ENCODE measurements at places on chromosomes 7 and 10.

- DNase-seq: no peak
Measured at GRCh38 chr10:128084364-128084763, 41.9 kb downstream of the MKI67 start.

GRCh38 chr10:124090601-124091209, 2.7 kb downstream of the CHST15 start:
- DNase-seq: no peak

- no peak for DNase-seq
Measured at GRCh38 chr7:96832092-96832662, 122.5 kb upstream of the SEM1 start.

- no peak for DNase-seq
Measured at GRCh38 chr10:53153831-53154230, 381.2 kb upstream of the MBL2 start.

GRCh38 chr10:23694921-23695824, 256.3 kb downstream of the OTUD1 start:
- no peak for DNase-seq

- DNase-seq: no peak
Measured at GRCh38 chr7:40757109-40757508, 622.3 kb downstream of the SUGCT start.

GRCh38 chr10:3911713-3912442, 126.9 kb upstream of the KLF6 start:
- no peak for DNase-seq

- DNase-seq: no peak
Measured at GRCh38 chr10:33681595-33681994, 347.1 kb upstream of the NRP1 start.

GRCh38 chr7:18570890-18571478, 75.4 kb downstream of the HDAC9 start:
- DNase-seq: no peak

DNA sequence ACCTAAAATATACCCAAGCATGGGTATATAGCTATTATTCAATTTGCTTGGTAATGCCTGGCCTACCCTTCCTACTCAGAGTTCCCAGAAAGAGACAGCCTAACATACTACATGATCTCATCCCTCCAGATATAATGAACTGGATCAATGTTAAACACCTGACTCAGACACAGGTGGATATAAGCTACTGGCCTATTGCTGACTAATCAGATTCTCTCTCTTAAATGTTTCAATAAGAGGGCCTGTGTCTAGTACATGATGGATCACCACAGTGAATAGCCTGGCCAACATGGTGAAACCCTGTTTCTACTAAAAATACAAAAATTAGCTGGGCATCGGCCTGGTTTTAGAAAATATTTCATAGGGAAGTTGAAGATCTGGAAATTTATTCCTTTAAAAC, 54.1 kb downstream of the COPG2 start:
- no peak for DNase-seq

DNA sequence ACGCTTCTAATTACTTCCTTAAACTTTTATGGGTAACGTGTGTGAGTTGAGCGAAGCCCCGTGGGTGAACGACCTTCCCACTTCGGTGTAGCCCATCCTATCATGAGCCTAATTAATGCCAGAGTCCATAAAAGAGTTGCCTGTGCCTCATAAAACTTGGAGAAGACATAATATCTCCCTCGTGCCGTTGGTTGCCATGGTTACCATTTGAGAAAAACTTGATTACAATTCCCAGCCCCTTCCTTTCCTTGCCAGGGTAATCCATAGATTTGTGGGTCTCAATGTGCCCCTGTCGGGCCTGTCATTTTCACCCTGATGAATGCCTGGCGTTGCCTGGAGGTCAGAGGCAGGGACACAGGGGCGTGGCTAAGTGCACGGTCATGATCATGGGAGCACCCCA, 127.1 kb downstream of the GLRX3 start:
- no peak for DNase-seq

DNA sequence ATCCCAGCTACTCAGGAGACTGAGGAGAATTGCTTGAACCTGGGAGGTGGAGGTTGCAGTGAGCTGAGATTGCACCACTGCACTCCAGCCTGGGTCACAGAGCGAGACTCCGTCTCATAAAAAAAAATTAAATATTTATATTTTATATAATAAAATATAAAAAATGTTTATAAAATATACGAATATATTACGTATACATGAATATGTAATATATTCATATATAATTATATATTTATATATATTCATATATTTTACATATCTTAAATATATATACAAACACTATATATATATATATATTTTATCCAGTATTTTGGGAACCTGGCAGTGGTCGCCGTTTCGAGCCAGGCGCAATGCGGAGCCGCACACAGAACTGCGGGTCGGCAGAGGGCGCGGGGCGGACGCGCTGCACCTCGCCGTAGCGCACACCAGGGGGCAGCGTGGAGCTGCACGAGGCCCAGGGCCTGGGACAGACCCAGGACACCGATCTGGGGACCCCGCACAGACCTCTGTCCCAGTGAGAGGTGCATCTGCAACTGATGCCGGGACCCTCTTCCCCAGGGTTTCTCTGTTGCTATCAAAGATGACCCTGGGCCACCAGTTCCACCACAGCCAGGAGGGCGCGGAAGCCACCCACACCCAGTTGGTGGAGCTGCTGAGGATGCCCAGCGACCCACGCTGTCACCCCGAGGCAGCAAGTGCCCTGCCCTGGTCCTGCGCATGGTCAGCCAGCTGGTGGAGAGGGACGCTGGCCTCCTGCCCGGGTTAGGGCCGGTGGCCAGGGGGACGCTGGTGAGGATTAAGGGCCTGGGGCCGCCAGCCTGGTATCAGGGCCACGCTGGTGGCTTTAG, 22.7 kb downstream of the AP5Z1 start:
- no peak for DNase-seq

DNA sequence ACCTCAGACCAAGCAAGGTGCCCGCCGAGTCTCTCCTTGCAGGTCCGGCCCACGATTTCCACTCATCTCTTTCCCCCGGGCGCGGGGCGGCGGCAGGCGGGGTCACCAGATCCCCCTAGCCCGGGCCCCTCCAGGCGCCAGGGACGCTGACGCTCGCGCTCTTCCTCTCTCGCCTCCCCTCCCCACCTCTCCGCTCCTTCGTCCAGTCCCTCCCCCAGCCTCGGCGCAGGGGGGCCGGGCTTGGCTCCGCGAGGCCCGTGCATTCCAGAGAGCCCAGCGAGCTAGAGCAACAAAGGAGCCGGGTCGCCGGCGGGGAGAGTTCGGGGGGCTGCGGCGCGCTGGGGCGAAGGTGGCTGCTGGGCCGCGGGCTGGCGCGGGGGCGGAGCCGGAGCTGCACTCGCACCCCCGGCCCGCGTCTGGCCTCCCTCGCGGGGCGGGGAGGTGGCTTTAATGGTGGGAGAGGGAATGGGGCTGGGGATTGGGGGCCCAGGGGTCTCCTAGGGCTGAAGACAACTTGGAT, at the start of gene SMO:
Gene SMO, plus strand, starts transcription at position 262 of the 520 bp plus-strand sequence. CDS start 519 bp downstream, outside the sequence.
- no peak for DNase-seq

DNA sequence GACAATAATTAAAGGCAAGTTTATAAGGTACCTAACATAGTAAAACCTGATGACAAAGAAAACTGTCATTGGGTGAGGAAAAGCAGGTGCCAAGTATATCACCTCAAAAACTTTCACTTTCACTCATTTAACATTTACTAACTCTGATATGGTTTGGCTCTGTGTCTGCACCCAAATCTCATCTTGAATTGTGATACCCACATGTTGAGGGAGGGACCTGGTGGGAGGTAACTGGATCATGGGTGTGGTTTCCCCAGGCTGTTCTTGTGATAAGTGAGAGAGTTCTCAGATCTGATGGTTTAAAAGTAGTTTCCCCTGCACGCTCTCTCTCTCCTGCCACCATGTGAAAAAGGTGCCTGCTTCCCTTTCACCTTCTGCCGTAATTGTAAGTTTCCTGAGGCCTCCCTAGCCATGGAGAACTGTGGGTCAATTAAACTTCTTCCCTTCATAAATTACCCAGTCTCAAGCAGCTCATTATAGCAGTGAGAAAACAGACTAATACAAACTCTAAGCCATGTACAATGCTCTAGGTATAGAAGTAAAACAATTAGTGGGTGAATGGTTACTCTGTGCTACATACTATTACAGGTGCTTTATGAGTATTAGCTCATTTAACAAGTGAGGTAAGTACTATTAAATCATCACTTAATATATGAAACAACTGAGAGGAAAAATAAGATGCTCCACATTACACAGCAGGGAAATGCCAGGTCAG, 199.0 kb downstream of the CHCHD3 start:
- DNase-seq: no peak

DNA sequence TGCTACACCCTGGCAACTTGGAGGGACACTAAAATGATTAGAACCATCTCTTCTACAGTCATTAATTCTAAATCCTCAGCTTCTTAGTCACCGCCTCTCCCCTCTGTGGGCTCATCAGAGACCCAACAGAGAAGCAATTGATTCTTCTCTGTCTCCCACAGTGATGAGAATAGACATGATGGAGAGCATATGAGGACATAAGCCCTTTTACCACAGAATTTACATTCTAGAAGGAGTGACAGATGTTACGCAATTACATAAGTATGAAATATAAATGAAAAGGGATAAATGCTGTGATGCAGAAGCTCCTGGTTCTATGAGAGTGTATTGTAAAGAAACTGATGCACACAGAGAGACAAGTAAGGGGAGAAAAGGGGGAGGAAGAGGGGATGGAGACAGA, 18.1 kb upstream of the ABCB5 start:
- no peak for DNase-seq

GRCh38 chr7:88401009-88401623, 94.4 kb upstream of the STEAP4 start:
- DNase-seq: no peak

GRCh38 chr7:29416276-29416937, 147.2 kb upstream of the PRR15 start:
- no peak for DNase-seq

DNA sequence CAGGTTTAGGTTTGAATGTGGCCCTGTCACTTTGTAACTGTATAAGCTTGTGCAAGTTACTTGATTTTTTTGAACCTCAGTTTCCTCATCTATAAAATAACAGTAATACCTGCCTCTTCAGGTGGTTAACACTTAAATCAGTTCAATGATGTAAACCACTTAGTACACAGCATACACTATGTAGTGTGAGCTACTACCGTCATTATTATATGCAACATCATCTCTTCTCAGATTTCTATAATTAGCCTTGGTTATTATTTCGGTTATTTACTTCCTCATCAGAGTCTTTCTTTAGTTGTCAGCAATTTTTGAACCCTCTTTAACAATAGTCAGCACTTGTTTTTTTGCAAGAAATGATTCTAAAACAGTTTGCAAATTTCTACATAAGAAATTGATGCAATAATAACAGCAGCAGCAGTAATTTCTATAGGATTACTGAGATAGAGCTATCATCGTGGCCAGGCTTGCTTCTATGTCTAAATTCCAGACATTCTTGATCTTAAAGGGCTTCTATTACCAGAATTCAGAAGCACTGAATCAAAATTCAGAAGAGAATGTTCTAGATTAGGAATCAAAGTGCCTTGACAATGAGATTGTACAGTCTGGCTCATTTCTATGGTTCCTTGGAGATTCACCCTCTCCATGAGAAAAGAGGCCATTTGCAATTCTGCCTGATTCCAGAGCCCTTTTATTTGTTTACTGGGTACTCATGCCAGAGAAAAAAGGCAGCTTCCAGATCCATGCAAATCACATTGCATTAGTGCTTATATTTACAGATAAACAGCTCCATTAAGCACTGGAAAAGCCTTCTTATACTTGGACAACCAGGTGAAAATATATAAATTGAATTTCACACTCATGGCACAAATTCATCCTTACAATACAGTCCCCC, 25.0 kb upstream of the WDR11 start:
- no peak for DNase-seq

DNA sequence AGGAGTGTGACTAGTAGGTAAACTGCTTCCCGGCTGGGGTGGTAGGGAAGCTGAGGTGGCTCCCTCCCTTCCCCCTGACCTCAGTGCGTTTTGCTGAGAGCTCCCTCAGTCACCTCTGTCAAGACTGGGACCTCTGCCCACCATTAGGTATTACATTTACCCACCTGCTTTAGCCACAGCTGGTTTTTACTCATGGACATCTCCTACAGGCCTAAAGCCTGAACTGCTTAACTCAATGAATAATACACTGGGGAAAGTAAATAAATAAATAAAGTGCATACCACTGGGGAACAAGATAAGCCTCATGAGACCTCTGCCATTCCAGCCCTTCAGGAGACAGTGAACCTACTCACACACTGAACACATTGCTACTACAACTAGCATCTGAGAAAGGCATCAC, 38.9 kb upstream of the CDK13 start:
- DNase-seq: no peak

GRCh38 chr7:12158334-12159060, 52.6 kb upstream of the TMEM106B start:
- no peak for DNase-seq

DNA sequence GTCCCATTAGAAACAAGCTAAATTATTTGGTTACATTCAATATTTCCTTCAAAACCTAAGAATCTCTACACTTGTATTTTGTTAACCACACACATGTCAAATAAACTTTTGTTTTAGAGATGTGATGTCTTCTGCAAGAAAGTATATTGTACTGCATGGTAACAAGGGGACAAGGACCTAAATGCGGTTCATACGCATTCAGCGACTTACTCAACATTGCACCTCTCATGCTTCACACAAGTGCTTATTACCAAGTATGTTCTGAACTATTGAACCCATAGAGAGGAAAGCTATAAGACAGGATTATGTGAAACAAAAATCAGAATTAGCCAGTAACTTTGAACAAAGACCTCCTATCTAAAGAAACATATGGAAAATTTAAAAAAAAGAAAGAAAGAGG, 68.3 kb downstream of the CREB5 start:
- DNase-seq: no peak

DNA sequence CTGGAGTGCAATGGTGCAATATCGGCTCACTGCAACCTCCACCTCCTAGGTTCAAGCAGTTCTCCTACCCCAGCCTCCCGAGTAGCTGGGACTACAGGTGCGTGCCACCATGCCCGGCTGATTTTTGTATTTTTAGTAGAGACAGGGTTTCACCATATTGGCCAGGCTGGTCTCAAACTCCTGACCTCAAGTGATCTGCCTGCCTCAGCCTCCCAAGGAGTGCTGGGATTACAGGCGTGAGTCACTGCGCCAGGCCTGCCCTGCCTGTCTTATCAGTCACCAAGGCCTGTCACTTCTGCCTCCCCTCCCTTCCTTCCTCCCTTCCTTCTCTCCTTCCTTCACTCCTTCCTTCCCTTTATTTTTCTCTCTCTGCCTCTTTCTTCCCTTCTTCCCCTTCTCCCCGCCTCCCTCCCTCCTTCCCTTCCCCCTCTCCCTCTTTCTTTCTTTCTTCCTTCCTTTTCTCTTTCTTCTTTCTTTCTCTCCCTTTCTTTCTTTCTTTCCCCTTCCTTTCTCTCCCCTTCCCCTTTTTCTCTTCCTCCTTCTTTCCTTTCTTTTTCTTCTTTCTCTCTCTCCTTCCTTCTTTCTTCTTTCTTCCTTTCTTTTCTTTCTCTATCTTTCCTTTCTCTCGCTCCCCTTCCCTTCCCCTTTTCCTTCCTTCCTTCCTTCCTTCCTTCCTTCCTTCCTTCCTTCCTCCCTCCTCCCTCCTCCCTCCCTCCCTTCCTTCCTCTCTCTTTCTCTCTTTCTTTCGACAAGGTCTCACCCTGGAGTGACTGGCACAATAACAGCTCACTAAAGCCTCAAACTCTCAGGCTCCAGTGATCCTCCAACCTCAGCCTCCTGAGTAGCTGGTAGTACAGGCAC, 3.1 kb upstream of the ST7 start:
- DNase-seq: no peak
